Stimulated activated CD4-positive, alpha-beta T cell treated with anti-CD3 and anti-CD28 coated beads, Interleukin-4, amount 100 ng/mL, for 48 hours (primary cell): ENCODE measurements at places on chromosomes 16 and 17.

DNA sequence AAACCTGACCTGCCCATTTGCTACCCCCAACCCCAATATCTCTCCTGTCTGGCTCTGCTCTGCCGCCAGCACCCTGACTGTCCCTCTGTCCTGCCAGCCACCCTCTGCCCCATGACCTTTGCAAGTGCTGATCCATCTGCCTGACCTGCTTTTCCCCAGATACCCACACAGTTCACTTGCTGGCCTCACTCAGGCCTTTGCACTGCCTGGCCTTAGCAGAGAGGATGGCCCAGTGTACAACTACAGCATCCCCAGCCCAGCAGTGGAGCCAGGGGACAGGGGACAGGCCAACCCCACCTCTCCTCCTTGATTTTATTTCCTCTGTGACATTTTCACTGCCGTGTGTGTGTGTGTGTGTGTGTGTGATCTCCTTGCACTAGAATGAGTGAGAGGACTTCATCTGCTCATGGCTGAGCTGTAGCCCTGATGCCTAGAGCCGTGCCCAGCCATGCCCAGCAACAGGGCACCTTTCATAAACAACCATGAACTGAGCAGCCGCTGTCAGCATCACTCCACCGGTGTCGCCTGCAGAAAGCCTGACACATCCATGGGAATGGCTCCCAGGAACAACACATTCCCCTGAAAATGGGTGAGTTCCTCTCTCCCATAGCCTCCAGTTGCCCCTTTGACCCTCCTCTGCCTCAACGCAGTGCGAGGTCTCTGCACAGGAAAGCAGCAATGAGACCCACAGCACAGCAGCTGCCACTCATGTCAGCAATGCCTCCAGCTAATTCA, 36.0 kb upstream of the RBFOX3 start:
- no peak for DNase-seq

- DNase-seq, result no peak
These were observed 2.6 kb upstream of the CHAD start for GRCh38 chr17:50471009-50471905.

- no peak for DNase-seq
These were observed 800 bp downstream of the COX4I1 start for GRCh38 chr16:85800321-85800669.

DNA sequence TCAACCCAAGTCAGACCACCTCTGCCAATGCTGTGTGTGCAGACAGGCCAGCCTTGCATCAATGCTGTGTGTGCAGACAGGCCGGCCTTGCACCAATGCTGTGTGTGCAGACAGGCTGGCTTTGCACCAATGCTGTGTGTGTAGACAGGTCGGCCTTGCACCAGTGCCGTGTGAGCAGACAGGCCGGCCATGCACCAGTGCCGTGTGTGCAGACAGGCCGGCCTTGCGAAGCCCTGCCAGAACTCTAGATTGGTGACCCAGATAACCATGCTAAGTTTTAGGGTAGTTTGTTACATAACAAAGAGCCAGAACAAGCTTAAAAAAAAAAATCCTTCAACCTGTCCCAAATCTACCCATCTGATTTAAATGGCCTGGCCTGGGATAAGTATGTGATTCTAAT, 54.3 kb downstream of the ELAC2 start:
- DNase-seq, result no peak

DNA sequence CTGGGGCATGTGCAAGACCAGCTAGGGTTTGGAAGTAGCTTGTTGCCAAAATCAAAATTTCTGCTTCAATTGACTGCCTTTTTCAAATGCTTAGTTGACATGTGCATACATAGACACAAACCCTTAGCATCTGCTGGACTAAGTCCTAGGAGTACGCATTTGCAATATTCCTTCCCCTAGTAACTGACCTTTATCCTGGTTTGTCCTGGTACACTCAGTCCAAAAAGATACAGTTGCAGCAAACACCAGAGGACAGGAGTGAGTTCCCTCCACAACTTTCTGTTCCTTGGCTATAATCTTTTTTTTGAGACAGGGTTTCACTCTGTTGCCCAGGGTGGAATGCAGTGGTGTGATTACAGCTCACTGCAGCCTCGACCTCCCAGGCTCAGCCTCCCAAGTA, 290.2 kb upstream of the ERCC4 start:
- DNase-seq, result no peak

DNA sequence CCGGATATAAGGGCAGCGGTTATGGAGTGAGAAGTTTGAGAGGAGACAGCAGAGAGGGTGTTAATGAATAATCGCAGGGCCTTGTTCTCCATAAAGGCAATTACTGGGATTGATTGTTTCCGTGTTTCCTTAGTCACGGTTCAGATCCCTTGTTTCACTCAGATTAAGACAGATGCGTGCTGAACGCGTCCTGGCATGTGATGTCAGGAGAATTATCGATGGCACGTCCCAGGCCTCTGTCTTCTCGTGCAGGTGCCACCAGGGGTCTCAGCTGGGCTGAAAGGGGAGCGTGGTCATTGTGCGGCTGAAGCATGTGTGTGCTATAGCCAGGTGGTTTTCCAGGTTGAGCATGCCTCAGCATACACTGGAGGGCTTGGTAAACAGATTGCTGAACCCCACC, 142.4 kb upstream of the NOL11 start:
- DNase-seq, result no peak

- DNase-seq, result no peak
These were observed 7.1 kb upstream of the LGALS3BP start for GRCh38 chr17:78986649-78987328.

DNA sequence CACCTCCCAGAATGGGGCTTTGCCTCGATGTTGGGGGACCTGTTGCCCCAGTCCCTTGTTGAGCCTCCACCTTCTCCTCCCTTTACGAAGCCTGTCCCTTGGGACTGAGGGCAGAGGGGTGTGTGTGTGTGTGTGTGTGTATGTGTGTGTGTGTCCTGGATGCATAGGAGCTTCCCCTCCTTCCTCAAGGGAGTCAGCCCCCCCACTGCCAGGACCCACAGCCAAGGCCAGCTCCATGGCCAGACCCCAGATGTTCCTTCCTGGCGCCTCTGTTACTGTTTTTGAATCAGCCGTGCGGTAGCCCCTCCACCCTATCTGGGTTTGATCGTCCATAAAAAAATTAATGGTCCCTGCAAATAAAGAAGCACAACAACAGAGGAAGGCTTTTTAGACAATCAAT, 17.7 kb upstream of the DOK4 start:
- no peak for DNase-seq

- DNase-seq, result no peak
These were observed 4.9 kb downstream of the DPEP1 start for GRCh38 chr16:89618109-89618998.

DNA sequence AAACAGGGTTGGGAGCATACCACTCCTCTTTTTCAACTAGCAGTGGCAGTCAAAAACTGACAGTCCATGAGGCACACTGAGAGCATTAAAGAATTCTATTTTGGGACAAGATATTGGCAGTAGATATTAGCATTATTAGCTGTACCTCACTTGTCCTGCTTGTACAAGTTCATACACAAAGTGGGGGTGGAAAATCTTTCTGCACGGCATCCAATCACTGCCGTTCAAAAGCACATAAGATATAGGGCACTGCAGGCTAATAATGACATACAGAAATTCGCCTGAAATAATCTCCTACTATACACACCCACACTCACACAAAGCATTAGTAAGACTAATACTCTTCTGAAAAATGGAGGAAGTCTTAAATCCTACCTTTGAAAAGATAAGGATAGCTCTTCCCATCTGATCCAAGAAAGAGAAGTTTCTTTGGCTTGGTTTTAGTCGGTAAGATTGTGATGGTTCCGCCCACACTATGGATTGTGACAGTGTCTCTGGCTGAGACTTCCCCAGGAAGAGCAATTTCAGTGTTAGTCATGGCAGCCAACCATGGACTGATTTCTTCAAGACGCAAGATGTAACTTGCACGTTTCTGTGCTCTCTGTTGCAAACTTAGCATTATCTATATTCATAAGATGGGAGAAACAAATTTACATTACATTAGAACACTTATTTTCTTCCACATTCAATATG, 40.6 kb upstream of the ARL6IP1 start:
- no peak for DNase-seq

DNA sequence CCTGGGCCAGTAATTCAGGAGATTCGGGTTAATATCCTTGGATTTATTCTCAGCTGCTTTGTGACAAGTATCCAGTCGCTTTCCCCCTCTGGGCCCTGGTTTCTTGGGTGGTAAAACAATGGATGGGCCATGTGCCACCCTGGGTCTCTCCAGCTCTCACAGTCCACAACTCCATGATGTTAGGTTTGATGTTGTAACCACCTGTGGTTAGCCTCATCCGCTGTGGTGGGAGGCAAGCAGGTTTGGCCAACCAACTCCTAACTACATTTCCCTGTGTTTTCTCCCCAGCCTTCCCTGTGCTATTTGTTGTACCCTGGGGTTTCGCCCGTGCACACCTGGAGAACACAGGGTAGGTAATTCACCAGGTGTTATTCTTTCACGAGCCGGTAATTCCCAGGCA, 35.1 kb downstream of the GLP2R start:
- no peak for DNase-seq

DNA sequence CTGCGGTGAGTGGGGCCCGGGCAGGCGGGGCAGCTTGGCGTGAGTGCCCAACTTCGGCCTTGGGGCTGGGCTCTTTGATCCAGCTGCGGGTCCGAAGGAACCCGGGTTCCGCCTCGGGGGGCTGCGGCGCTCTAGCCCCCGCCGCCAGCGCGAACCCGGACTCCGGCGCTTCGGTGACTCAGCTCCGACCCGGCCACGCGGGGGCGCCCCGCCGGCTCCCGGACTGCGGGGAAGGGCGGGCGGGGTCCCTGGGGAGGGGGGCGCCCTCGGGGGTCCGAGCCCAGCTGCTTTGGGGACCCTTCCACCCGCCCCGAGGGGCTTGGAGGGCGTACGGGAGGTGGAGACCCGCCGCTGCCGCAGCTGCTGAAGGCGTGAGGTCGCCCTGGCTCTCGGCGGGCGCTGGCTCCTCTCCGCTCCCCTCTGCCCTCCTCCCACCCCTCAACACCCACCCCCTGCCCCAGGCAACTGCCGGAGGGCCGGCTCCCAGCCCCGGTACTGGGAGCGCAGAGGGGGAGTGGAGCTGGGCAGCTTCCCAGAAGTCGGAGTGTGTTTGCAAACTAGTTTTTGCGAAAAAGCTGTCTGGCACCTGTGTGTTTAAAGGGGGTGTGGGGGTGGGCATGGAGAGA, 516 bp downstream of the CPNE2 start:
- peak; percentile 23 for DNase-seq

- DNase-seq, result no peak
These were observed 46.6 kb downstream of the PLD6 start for GRCh38 chr17:17159571-17159970.

DNA sequence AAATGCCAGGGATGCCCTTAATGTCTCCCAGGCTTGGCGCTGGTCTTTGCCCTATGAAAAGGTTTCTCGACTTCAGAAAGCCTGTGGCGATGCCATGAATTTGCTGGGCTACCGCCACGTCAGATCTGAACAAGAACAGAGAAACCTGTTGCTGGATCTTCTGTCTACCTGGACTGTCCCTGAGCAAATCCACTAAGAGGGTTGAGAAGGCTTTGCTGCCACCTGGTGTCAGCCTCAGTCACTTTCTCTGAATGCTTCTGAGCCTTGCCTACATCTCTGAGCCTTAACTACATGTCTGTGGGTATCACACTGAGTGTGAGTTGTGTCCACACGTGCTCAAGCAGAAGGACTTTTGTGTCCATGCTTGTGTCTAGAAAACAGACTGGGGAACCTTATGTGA, 11.4 kb downstream of the CHST4 start:
- peak; percentile 24 for DNase-seq

GRCh38 chr16:66677836-66678235, 18.7 kb downstream of the CMTM4 start:
- DNase-seq, result no peak

DNA sequence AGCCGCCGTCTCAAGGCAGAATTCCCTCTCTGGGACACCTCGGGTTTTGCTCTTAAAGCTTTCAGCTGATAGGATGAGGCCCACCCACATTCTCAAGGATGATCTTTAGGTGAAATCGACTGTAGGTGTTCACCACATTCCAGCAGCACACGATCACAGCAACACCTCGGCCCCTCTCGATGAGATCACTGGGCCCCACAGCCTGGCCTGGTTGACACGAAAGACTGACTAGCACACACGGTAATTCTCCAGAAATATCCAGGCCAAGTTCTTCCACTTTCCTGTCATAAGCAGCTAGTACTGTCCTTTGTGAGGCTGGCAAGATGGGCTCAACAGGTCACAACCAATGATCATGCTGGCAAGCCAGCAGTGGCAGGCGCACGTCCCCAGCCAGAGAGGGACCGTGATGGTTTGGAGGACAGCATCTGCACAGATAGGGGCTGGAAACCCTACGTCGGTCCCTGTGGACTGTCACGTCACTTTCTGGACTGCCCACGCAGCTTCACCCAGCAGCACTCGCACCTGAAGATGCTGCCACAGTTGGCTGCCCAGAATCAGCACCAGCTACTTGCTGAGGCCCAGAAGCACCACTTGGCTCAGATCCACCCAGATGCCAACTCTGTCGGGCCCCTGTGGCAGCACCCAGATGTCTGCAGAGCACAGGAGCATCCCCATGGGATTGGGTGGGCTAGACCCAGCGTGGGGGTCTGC, 17.4 kb downstream of the TMC6 start:
- DNase-seq, result no peak

GRCh38 chr16:2149630-2150417, 1.4 kb downstream of the RAB26 start:
- no peak for DNase-seq

DNA sequence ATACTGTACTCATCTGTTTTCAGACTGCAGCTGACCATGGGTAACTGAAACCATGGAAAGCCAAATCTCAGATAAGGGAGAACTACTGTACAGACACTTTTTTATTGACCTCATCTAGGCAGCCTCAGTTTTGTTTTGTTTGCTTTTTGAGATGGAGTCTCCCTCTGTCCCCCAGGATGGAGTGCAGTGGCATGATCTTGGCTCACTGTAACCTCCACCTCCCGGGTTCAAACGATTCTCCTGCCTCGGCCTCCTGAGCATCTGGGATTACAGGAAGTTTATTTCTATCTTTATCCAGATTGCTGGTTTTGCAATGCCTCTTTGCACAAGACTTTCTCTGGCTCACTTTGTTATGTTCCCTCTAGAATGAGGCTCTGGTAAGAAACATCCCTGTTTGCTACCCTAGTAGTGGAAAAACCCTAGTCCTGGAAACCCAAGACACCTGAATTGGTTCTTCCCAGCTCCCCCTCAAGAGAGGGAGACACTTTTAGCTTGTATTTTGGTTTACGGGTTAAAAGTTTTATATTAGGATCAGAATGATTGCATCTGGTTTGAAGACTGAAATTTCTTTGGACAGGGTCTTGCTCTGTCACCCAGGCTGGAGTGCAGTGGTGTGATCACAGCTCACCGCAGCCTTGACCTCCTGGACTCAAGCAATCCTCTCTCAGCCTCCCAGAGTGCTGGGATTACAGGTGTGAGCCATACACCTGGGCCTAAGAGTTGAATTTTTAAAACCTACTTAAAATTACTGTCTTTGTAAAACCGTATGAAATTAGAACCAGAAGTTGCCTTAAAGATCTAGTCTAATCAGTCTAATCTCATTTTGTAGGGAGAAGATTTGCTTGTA, 38.9 kb downstream of the ZNF207 start:
- DNase-seq, result no peak

DNA sequence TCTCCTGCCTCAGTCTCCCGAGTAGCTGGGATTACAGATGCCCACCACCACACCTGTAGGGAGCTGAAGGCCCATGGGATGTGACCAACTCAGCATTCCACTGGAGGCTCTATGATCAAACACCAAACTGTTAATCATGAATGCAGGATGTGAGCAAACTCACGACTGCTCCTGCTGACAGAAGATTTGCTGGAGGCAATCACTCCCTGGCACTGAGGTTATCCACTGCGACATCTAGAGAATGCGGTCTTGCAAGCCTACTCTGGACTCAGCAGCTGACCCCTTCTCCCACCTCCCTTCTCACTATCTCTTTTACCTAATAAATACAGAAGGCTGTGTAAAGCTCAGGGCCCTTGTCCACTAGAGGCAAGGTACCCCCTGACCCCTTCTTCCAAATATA, 4.9 kb downstream of the TEX14 start:
- DNase-seq, result no peak
